NCI-H146 (cell line): ENCODE measurements at places on chromosomes 12 and 14.

DNA sequence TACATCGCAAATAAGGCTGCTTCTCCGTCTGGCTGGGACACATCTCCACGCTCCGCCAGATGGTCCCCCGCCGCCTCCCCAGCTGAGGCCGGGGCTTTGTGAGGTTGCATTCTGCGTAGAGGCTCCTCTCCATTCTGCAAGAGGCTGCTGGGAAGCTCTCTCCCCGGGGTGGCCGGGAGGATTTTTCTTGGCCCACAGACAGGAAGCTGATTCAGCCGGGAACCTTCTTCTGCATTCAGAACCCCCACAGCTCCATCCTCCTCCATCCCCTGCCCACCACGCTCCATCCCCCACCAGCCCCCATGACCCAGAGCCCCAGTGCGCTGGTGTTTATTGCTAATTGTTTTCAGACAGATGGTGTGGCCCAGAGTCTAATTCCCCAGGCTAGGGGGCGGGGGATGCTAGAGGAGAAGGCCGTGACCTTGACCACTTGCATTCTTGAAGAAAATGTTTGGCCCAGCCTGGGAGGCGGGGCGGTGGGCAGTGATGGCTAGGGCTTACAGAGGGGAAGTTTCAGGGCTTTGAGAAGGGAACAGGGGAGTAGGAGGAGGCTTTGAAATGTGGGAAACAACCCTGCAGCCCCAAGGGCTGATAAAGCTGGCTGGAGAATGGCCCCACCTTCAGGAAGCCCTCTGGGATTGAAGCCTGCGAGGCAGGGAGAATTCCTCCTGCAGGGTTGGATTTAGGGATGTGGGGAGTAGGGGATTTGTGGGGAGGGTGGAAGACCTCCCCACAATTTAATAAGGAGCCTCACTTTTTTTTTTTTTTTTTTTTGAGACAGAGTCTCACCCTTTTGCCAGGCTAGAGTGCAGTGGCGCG is 88.5 kb upstream of the NCOR2 start:
- no peak for DNase-seq

DNA sequence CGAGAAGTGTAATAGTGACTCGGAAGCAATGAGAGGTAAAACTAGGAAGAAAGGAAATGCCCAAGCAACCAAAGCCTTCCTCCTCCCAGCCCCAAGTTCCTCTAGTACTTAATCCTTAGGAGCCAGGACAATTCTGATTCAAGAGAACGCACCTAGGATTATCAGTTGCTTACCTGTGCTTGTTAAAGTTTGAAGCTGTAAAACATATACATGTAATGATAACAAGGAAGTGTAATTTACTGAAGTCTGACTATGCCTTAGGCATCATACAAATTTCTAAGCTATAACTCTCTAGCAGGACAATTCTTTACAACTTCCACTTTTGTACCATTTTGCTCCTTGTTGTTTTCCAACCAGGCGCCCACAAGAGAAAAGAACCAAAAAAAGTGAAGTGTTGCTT is 92.8 kb upstream of the OSBPL8 start:
- no peak for DNase-seq

GRCh38 chr12:89883630-89884389 is 175.2 kb upstream of the ATP2B1 start:
- DNase-seq = peak; percentile 40

DNA sequence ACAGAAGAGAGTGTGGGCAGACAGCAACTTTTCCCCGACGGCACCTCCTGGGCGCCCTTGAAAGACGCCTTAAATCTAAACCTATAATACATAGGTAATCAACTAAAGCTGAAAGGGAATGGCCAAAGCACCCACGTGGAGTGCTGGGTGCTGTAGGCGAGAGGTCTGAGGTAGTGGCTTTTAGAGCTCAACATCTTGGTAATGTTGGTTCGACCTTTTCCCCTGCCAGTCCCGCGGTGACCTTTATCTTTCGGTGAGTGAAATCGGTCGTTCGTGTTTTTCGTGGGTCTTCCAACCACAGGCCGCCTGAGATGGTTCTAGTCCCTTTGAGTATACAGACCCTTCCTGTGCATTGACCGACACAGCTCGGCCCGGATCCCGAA is 9.1 kb downstream of the OR6S1 start:
- no peak for DNase-seq
